ENCODE measurements at places on chromosomes 3 and 15.

- DNase-seq = no peak
Measured at GRCh38 chr15:73426323-73426994, 16.5 kb upstream of the REC114 start.

DNA sequence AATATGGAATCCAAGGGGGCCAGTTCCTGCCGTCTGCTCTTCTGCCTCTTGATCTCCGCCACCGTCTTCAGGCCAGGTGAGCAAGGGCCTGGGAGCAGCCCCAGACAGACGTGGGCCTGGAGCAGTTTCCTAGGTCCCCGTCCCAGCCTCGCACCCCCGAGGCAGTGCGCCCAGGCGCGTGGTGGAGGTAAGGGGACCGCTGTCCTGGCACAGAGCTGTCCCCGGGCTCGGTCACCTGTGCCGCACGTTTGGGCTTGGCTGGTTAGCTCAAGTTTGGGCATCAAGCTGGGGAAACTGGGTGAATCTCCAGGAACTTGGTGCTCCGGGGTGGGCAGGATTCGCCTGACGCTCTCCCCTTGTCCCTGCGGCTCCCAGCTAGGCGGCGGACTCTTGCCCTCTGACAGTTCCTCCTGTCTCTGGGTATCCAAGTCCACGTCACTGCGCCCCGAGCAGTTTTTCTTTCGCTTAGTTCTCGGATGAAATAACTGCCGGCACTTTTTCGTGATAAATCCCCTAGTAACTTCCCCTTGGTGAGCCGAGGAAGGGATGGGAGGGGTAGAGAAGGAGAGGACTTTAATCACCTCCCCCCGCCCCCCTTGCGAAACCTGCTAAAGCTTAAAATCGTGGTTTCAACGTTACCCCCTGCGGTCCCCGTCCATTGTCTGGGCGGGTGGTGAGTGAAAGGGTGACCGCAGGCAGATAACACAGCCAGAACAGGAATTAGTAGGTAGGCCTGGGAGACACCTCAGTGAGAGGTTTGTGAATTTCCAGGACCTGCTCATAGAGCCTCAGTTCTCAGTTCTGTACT lies 901 bp downstream of the ALCAM start:
- peak; percentile 76 for DNase-seq

DNA sequence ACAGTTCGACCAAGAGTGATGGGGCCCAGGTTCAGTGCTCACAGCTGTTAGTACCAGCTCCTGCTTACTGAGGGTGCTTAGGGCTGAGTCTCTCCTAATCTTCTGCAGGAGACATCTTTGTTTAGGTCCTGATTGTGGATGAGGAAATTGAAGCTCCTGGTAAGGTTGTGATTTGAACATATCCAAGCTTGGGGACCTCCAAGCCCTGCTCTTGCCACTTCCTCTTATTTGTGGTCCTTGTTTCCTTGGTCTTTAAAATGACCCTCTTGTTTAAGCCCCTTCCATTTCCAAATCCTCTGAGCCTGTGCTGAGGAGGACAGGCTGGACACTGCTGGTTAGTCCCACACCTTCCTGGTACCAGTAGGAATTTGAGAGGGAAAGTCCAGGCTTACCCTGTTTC lies 87.0 kb downstream of the EEFSEC start:
- no peak for DNase-seq

DNA sequence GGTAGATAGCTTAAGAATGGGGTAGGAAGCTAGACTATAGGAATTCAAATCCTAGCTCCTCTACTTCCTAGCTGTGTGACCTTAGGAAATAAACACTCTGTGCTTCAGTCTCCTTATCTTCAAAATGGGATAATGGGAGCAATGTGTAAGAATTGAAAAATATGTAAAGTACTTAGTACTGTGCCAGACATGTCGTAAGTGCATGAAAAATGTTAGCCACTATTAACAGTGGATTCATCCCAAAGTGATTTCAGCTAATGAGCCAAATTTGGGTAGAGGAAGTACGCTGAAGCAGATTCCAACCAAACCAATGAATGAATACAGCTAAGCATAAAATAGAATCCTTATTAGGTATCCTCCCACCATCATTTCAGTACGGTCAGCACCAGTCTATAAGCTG lies 192.1 kb downstream of the RORA start:
- no peak for DNase-seq

DNA sequence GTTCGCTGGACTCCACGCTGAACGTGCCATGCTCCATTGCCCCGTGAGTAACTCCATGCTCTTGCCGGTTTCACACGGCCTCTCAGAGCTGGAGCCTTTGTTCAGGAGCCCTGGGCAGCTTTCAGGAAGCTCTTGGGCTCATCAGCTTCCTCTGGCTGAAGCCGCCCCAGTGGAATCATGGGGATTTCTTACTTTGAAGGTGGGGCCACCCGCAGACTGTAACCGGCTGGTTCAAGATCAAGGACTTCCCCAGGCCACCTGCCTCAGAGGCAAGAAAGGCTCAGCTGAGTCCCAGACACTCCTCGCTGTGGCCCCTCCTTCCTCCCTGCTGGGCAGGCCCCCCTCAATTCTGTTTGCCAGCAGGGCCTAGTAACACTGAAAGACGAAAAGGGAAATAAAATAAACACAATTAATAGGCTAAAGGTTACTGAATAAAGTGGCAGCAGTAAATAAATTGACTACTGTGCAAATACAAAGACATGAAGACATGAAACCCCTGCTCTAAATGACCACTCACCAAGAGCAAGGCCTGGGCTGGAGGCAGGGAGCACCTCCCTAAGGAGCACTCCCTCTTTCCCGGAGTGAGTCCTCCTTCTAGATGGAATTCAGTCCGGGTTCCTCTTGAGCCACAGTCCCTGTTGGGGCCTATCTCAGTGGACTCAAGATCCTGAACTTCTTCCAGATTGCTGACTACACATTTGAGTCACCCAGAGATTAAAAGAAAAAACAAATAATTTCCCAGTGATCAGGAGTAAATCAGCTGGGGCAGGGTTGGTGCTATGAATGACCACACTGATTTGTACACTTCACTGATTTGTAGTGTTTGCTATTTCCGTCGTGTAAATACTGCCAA lies 51.0 kb downstream of the ZDHHC19 start:
- peak; percentile 21 for DNase-seq

GRCh38 chr15:75785771-75786574 lies 57.3 kb upstream of the UBE2Q2 start:
- peak; percentile 53 for DNase-seq

DNA sequence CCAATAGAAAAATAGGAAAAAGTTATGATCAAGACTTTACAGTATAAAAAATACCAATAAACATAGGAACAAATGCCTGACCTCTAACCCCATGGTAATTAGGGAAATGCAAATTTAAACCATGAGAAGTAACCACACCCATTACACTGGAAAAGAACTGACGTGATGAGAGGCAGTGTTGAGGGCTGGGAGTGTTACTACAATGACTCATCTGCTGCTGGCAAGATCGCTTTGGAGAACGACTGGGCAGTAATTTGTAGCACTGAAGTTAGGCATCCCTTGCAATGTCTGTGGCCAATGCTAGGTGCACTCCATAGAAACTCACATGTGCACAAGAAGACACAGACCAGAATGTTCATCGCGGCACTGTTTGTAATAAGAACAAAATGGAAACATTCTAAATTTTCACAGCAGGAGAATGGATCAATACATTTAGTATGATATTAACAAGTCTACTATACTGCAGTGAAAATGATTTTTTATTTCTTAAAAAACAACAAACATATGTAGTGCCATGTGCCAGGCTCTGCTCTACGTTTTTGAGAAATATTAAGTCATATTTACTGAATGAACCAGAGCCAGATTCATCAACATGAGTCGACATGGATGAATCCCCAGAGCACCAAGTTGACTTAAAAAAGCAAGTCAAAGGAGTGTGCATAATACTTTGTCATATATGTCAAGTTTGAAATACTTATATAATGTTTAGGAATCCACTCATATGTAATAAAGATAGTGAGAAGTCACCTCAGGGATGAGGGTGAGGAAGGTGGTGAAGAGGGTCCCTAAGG lies 37.6 kb upstream of the EPHB3 start:
- DNase-seq = no peak

DNA sequence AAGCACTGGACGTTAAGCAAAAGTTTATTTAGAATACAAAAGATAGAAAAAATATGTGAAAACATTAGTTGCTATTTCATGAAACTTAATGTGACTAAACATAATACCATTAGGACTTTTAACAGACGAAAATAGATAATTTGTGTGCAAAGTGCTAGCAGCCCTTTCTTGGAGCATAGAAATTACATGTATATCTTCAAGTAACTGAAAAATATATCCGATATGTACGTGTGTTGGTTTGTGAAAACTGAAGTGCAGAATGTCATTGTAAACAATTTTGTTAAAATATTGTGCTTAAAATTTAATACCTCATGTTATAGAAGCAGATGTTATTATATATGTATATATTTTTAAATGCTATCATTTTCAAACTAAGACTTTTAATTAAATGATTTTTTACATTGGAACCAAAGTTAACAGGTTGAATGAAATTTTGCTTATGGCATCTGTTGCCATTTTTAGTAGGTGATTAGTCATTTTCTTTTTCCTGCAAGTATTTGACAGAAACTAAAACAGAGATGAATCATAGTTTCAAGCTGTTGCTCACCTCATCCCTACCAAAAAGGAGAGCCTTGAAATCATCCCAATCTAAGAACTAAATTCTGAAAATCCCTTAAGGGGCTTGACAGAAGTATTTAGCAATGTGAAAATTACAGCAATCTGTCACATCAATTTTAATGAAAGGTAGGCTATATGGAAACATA lies 334.8 kb downstream of the NAALADL2 start:
- no peak for DNase-seq

DNA sequence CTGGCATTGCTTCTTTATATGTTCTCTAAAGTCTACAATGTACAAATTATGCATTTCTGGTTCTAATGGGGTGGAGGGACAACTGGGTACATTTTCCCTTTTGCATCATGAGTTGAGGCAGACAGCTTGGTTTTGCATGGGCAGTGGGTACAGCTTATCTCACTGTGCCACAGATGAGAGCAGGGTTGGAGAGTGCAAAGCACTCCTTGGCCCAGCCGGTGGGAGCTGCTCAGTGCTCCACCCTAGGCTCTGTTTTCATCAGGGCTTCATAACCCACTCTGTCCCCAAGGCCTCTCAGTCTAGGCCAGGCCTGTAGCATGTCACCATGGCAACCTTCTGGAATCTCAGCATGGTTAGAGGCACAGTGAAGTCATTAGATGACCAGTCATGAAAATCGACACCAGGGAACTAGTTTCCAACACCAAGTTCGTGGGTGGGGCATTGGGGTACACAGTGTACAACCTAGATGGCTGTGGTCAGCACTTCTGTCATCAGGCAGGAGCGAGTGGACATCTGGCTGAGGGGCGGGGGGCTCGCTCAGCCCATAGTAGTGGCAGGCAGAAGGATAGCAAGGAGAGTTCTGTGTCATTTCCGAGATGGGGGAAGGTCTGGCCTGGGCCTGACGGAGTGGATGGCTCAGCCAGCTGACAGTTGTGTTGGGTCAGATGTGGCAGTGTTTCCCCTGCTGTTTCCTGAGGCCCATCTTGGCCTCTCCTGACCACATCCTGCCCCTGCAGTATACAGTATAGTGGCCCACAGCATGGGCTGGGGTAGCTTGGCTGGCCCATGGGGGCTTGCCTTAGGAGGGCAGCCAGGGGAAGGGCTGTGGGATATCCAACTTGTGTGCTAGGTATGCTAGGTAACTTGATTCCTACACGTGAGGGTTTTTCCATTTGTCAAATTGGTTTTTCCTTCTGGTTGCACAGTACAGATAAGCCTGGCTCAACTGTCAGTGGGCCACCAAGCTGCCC lies 75.7 kb upstream of the PRR23C start:
- no peak for DNase-seq

Data from CD8-positive, alpha-beta memory T cell (primary cell).